ENCODE measurements at places on chromosomes 7 and 10.

DNA sequence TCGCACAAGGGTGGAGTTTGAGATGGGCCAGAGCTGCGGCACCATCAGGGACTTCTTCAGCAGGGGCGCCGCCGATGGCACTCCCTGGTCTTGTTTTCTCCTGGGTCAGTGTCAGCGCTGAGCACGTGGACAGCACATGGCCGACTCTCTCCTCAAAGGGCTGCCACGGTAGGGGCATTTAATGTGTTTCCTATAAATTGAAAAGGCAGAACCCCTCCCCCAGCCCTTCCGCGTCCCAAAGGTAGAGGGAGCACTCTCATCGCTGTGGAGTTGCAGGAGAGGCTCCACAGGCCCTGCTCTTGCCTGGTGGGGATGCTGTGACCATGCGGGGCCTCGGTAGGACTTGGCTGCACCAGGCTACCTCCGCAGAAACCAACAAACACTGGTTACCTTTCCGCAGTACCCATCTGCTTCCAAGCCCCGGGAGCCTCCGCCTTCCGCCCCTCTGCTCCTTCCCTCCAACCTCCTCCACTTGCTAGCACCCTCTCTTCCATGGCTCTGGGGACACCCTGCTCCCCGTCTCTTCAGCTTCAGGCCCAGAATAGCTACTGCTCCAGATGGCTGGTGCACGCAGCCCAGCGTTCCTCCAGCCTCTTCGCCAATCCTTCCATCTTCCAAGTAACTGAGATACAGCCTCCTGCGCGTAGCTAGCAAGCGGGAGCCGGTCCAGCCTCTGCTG lies 166.3 kb upstream of the ADCY1 start:
- no peak for DNase-seq

GRCh38 chr10:114825513-114826253 lies 4.1 kb downstream of the FHIP2A start:
- no peak for DNase-seq

DNA sequence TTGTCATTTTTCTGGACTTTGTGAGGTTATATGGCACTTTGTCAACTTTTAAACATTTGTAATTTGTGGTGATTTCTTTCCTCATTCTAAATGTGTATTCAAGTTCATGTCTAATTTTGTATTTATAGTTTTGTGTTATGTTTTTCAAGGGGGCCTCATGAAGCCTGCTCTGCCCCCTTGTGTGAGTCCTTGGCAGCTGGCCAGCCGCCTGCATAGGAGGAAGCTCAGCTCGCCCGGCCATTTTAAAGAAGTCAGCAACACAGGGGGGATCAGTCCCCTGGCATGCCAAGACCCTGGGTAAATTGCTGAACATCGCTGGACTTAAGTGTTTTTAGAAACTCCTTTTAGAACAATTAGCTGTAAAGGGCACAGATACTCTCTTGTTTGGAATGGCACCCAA lies 123.0 kb downstream of the ANLN start:
- DNase-seq, result no peak

DNA sequence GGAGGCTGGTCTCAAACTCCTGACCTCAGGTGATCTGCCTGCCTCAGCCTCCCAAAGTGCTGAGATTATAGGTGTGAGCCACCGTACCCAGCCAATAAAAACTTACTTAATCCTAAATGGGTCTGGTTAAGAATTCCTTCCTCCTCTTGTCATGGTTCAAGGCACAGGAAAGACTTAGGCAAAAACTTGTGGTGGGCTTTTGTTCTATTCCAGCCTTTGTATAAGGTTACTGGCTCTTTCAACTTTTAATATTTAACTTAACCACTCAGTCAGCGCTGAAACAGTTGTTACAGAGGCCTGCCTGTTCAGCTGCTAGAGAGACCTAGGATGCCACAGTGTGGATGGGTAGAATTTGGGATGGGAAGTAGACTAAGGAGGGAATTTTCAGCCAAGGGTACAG lies 28.1 kb upstream of the GARS1 start:
- no peak for DNase-seq

GRCh38 chr7:70334871-70335270 lies 736.6 kb downstream of the AUTS2 start:
- no peak for DNase-seq

- DNase-seq, result no peak
Observed at GRCh38 chr10:26358071-26358470, 80.1 kb upstream of the APBB1IP start.
